ENCODE measurements at places on chromosomes 7 and 10. TPM values are rescaled to one million over a fixed set of nuclear protein-coding genes. Genes with fewer than 3 reads are reported as not detected.
A peak's percentile ranks its signal among the peaks of the same experiment; 100 is the strongest.

DNA sequence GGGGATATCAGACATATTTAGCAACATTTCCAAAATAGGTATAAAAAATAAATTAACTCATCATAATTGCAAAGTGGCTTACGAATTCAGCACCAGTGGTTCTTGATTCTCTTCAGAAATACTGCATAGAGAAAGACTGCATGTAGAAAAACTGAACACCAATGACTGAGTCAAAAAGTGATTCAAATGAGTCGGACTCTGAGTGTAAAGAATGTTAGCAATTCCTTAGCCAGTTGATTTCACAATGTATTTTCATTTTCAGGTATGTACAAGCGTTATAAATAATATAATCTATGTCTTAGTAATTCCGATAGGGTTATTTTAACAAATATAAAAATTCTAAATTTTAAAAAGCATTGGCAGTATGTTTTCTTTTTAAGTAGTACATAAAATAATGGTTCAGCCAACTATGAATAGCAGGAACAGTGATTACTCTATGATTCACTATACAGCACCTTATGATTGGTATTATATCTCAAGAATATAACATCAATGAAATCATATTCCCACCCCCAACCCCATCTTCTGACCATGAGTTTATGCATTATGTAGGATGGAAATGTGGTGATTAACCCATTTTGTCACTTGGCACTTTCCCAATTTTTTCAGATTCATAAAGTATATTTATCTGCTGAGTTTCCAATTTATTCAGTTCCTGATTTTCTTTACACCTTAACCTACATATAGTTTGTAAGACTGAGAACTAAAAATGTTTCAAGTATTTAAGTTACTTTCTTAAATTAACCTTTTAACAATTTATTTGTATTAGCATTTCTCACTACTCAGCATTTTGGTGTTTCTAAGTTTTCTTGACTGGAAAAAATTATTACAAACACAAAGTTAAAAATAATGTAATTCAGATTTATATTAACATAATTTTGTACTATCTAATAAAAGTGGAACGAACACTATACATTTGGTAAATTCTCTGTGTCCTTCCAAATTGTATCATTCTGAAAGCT lies 33.9 kb downstream of the DNAJC1 start:
- no peak for DNase-seq

- DNase-seq = no peak
These were observed 49.1 kb upstream of the GPAM start for GRCh38 chr10:112232670-112233069.

GRCh38 chr7:45921699-45922519 lies 837 bp upstream of the IGFBP3 start:
- peak; percentile 57 for DNase-seq

- DNase-seq = peak; percentile 69
These were observed 9.2 kb upstream of the HNRNPF start for GRCh38 chr10:43417950-43418768.

DNA sequence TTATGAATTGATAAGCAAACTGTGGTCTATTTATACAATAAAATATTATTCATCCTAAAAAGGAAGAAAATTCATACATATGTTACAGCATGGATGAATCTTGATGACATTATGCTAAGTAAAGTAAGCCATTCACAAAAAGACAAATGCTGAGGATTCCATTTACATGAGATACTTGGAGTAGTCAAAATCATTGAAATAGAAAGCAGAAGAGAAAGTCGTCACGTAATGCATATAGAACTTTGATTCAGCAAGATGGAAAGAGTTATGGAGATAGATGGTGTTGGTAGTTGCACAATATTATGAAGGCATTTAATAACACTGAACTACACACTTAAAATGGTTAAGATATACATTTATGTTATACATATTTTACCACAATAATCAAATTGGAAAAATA lies 309.7 kb upstream of the KLF6 start:
- DNase-seq = no peak

GRCh38 chr7:16675277-16675676 lies 29.3 kb downstream of the BZW2 start:
- DNase-seq = no peak

DNA sequence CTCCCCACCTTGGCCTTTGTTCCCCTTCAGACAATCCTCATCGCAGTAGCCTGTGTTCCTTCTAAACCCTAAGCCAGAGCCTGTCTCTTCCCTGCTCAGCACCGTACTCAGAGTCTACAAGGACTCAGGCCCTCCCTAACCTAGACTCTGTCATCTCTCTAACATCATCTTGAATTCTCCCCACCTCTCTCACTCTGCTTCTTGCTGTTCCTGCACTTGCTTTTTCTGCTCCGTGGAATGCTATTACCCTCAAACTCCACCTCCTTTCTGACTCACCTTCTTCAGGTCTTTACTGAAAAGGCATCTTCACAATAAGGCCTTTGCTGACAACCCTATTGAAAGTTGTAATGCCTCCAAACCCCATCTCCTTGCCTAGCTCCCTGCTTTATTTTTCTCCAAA lies 141.0 kb downstream of the DKK1 start:
- no peak for DNase-seq

DNA sequence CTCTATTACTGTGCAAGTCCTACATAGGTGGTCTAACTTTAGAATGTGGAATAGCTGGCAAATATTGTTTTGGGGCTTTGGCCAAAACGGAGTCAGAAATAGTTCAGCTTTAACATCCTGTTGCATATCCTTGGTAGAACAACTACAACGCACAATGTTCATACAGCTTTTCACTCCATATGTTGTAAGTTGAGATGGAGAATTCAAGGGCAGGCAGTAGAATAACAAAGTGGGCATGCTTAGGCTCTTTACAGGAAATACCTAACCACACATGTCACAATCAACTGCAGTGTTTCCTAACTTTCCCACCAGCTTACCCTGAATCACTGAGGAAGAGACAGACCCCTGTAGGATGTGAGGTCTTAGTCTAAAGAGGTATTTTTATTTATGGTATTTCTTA lies 122.3 kb downstream of the PPP1R3A start:
- no peak for DNase-seq

Gene LOXL4
- 1.2 TPM for polyA plus RNA-seq

Gene C7orf33
- not detected for polyA plus RNA-seq

Gene FAM25A
- not detected for polyA plus RNA-seq

Gene VWC2
- not detected for polyA plus RNA-seq
